ENCODE measurements at places on chromosomes 12 and 14.

DNA sequence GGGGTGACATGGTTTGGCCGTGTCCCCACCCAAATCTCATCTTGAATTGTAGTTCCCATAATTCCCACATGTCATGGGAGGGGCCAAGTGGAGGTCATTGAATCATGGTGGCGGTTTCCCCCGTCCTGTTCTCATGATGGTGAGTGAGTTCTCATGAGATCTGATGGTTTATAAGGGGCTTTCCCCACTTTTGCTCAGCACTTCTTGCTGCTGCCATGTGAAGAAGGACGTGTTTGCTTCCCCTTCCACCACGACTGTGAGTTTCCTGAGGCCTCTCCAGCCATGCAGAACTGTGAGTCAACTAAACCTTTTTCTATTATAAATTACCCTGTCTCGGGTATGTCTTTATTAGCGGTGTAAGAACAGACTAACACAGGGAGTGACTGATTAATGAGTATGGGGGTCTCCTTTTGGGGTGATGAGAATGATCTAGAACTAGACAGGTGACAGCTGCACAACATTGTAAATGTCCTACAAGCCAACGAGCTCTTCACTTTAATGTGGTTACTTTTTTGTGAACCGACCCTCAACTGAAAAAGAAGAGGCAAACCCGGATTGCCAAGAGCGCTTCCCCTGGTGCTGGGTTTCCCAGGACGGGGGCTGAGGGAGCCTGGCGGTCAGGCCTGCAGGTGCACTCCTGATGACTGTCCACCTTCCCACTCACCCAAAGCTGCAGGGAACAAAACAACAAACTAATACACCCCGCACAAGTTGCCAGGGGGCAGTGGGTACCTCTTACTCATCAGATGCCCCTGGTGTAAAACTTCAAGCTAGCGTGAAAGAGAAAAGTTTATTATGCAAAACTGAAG is 90.1 kb downstream of the NCOR2 start:
- no peak for DNase-seq

- no peak for DNase-seq
These were observed 167.6 kb downstream of the ANO2 start for GRCh38 chr12:5777451-5777850.

DNA sequence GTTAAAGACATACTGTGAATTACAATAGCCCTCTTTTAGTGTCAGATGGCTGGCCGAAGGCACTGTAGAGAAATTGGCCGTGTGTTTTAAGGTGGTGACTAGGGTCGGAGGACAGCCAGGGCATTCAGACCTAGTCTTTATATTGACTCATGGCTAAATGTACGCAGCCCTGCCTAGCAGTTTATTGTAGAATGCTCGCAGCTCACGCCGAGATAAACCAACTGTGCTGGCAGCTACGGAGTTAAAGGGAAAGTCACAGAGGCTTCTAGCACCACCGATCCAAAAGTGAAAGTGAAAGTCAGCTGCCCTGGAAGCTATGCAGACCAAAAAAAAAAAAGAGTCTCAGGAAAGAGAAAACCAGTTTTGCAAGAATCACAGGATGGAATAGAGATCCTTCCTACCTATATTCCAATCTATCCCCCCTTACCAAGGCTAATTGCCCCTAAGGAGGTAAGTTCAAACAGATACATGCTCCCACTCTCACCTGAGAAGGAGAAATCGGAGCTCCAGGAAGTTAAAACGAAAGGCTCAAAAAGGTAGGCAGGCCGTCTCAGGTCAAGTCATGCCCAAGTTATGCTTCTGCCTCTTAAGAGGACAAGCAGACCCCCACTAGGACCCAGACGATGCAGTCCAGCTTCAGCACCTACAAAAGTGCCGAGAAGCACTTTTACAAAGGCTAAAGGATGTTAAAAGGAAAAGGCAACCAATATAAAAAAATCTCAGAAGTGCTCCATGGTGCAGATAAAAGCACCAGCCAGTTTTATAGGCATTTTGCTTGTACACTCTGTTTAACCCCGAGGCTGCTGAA is 24.8 kb downstream of the KLRK1 start:
- DNase-seq: peak; percentile 16

GRCh38 chr12:123948796-123949769 is 23.5 kb downstream of the CCDC92 start:
- no peak for DNase-seq

- DNase-seq: no peak
These were observed 590.5 kb upstream of the ATP2B1 start for GRCh38 chr12:90299121-90299520.

DNA sequence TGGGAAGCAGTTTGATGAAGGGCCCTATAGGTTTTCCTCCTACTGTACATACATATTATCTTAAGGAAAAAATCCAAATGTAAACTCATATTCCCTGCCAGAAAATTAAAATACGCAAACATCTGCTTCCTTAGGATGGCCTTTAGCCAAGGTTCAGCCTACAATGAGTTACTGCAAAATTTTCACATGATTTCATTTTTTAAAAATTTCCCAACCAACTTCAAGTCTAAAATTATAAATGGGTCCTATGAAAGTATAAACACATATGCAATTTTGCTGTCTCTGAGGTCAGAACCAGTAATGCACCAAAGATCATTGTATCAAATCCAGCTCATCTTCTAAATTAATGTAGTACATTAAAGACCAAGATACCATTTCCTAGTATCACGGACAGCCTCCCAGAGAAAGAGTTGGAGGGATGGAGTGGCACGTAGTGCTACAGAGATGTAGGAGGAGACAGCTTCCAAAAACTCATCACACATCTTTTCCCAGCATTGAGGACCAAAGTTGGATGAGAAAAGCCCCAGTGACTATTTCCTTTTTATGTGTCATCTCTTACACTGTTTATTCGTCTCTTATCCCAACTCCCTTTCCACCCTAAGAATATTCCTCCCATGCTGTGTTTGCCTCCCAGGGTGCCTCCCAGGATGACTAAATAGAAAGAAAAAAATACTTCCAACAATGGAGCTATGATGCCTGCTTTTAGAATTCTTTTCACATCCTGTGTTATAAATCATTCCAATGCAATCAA is 92.3 kb upstream of the SLCO1C1 start:
- DNase-seq: no peak

DNA sequence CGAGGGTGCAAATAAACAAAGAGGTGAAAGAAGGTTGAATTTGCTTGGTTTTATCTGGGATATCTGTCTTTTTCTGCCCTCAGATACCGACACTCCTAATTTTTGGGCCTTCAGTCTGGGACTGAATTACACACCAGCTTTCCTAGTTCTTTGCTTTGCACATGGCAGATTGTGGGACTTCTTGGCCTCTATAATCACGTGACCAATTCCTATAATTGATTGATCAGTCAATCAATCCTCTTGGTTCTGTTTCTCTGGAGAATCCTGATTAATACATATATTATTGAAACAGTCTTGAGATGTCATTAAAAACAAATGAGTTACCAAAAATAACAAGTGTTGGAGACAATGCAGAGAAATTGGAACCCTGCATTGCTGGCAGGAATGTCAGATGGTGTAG is 62.7 kb downstream of the SUDS3 start:
- DNase-seq: no peak

GRCh38 chr12:99128246-99128802 is 483.2 kb downstream of the APAF1 start:
- DNase-seq: no peak

GRCh38 chr14:27243365-27243764 is 645.5 kb upstream of the NOVA1 start:
- DNase-seq: no peak

DNA sequence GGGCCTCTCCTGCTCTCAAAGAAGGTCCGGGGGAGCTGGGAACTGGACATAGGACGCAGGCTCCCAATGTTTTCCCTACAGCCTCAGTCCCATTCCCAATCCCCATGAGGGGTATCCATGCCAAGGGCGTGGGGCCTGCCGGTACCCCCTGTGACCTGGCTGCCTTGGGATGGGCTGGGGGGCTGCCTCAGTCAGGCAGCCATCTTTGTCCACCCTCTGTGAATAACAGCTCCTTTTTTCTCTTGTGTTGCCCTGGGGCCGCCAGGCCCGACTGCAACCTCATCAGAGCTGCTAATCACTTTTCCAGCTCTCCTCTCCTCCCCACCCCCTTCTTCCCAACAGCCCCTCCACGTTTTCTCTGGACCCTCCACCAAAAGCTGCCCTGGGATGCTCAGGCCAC is 11.2 kb downstream of the FIGNL2 start:
- no peak for DNase-seq

DNA sequence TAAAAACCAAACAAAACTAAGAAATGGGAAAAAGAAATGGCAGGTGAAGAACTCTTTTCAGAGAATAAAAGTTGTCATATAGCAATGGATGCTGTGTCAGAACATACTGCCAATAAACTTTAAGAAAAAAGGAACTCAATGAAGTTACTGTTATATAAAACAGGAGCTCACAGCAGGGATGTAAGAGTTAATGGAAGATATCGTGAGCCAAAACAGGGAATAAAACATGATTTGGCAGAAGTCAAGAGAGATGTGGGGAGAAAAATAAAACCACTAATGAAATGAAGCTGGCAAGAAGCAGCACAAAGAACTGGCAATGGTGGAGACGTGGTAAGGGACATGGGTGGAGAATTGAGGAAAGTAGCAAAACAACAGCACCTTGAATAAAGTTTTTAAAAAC is 61.0 kb downstream of the TAOK3 start:
- DNase-seq: no peak

GRCh38 chr14:87461704-87462103 is 531.3 kb downstream of the GALC start:
- no peak for DNase-seq

DNA sequence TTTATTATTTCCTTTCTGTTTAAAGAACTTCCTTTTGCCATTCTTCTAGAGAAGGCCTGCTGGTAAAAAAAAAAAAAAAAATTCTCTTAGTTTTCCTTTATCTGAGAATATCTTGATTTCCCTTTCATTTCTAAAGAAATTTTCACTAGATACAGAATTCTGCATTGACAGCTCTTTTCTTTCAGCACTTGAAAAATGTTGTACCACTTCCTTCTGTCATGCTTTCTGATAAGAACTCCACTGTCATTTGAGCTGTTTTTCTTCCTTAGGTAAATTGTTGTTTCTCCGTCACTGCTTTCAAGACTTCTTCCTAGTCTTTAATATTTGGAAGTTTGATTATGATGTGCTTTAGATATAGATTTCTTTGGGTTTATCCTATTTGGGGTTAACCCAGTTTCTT is 113.6 kb upstream of the BTG1 start:
- DNase-seq: no peak

GRCh38 chr12:120413901-120414695 is 23.8 kb upstream of the COX6A1 start:
- DNase-seq: no peak

GRCh38 chr12:106287364-106287763 is 15.2 kb upstream of the TCP11L2 start:
- DNase-seq: no peak

GRCh38 chr14:59305836-59306555 is 117.5 kb downstream of the DAAM1 start:
- no peak for DNase-seq

DNA sequence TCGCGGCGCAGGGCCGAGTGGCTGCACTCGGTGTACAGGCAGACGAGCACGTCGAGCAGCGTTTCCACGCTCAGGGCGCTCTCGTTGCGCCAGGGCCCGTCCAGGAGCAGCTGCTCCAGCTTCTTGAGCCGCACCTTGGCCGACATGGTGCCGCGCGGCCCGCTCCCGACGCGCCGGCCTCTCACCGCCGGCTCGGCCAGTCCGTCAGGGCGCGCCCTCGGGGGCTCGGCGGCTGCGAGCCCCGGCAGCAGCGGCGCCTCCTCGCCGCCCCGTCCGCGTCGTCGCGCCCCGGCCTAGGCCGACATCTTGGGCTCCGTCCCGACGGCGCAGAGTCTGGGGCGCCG is 349 bp downstream of the CDC42BPB start:
- DNase-seq: no peak

DNA sequence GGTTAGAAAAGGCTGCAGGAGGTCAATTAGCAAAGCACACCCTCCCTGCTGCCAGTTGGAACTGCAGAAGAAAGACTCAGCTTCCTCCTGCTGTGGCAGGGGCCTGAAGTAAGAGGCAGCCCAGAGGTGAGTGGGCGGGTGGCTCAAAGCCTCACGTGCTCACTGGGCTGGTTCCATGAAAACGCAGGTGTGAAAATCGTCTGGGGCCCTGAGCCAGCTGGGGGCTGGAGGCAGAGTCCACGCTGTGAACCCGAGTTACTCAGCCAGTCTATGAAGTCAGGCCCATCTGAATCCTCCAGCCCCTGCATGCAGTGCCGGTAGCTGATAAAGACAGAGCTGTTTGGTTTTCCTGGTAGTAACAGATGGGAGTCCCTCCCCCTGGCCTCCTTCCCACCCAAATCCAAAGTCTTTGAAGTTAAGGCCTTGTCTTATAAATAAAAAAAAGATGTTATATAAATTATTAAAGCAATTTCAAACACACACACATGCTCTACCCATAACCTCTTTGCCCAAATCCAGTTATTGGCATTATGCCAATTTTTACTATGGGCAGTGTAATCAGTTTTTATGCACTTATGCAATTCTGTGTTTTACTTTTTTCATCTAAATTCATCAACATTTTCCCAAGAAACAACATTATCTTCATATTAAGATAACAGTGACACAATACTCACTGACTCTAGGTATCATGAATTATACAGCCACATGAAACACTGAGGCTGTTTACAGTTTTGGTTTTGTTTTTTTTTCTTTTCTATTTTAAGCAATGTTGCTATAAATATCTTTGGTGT is 57.9 kb upstream of the PNMA1 start:
- no peak for DNase-seq

DNA sequence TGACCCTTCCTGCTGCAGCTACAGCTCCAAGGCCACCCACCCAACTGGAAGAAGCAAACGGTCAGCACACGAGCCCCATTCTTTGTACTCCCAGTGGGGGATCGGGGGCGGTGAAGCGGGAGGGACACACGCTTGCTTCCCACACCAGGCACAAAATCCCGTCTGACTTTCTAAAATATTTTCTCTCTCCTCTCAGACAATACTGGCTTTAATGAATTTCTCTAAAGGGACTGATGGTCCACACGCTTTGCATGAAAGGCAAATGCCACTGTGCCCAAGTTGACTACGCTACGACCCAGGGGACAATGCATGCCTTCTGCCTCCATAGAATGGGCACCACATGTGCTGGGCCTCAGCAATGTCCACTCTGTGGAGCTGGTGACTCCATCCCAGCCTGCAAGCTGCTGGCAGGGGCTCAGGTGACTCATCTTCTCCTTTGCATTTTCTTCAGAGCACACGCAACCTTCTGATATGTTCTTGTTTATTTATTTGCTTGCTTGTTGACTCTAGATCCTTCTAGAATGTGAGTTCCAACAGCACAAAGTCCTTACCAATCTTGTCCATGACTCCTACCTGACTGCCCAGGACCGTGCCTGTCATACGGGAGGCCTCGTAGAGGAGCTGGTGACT is 15.6 kb downstream of the SYNE3 start:
- no peak for DNase-seq

GRCh38 chr12:19712041-19712440 is 272.7 kb downstream of the AEBP2 start:
- DNase-seq: no peak

- DNase-seq: peak; percentile 75
These were observed 1124.7 kb downstream of the FLRT2 start for GRCh38 chr14:86654558-86655184.
